ENCODE measurements at places on chromosomes 7 and 10. TPM values are rescaled to one million over a fixed set of nuclear protein-coding genes. Genes with fewer than 3 reads are reported as not detected.

GRCh38 chr10:23433701-23434100 lies 5.2 kb upstream of the OTUD1 start:
- no peak for DNase-seq

DNA sequence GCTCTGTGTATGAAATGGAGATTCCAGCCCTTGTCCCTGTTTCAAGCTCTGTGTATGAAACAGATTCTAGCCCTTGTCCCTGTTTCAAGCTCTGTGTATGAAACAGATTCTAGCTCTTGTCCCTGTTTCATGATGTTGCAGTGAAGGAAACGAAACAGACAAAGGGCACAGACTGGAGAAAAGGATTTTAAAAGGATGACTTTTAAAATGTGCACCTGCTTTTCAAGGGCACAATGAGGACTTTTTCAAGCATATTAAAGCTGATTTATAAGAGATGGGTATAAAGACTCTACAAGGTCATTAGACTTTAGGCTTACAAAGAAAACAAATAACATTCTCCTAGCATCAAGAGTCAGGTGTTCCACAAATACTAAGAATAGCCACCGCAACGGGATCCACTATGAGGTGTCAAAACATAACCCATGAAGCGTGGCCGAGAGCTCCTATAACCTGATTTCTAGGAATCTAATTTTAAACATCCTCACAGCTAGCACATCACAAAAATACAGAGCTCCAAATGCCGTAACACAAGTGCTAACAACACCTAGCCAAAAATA lies 29.0 kb downstream of the DIP2C start:
- no peak for DNase-seq

- no peak for DNase-seq
Observed at GRCh38 chr7:17136126-17136525, 162.3 kb upstream of the AHR start.

DNA sequence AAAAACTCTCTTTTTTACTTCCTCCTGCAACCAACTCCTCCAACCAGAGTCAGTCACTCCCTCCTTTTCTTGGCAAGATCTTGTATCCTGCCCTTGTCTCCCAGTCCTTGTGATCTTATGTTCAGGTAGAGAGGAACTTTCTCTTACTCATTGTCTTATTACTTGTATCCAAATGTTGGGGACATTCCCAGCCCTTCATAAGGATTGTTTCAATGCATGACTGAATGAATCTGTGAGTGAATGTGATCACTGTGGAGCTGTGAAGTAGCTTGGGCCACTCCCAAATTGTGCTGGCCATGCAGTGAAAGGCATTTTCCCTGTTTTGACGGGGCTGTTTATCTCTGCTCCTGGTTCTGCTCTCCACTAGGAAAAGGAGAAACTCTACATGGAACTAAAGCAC lies 93.7 kb downstream of the CFAP58 start:
- DNase-seq, result no peak

DNA sequence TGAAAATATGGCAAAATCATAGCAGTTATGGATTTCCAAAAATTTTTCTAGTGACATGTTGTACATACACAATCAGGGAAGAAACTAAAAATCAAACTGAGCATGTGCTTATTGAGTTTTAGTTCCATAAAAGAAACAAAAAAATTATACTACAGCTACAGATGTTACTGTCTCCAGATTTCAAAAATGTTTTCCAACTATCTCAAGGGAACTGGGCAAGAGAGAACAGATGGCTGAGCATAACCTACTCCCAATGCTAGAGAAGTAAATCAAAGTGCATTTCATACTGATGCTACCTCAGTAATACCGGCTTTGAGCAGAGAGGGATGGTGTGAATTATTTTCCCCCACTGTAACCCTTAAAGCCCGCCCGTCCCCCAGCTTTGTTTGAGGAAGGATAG lies 40.7 kb upstream of the KMT2C start:
- no peak for DNase-seq

- DNase-seq, result peak; percentile 60
Observed at GRCh38 chr7:54932818-54933543, 85.8 kb upstream of the EGFR start.

DNA sequence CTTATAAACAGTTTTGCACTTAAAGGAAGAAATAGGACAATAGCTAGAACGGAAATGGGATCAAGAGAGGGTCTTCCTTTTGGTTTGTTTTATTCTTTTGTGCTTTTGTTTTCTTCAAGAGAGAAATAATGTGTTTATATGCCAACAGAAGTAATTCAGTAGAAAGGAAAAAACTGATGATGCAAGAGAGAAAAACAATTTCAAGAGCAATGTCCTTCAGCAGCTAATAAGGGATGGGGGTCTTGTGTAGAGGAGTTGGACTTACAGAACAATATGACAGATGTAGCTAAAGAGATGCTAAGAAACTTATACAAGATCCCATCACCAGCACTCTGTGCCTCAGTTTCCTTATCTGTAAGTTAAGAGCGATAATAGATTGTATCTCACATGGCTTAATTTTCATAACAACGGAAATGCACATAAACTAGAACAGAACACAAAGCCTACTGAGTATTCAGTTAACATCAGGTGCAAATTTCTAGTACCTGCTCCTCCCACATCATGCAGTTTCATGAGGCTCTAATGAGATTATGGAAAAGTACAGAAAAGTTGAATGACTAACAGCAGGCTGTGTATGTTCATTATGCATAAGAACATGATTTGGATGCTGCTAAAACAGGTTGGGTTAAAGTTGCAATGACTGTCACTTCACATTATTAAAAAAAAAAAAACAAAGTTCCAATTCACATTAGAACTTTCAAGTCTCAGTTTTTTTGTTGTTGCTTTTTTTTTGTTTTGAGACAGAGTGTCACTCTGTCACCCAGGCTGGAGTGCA lies 17.2 kb downstream of the HERPUD2 start:
- no peak for DNase-seq

DNA sequence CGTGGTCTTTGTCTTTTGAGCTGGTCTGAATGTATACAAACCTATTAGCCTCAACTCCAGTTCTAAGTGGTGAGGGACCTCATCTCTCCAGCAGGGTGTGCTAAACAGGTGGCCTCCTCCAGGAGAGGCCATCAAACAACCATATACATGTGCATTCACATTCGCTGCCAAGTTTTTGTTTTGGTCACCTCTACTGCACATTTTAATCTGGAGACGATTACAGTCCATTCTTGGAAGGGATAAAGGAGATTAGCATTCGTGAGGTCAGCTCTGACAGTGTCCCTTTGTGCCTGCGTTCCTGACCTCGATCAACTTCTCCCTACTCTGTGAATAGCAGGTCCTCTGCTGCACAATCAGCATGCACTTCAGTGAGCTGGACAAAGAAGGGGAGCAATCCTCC lies 60.8 kb downstream of the RHOBTB1 start:
- no peak for DNase-seq

- no peak for DNase-seq
Observed at GRCh38 chr10:33760056-33760943, 425.8 kb upstream of the NRP1 start.

DNA sequence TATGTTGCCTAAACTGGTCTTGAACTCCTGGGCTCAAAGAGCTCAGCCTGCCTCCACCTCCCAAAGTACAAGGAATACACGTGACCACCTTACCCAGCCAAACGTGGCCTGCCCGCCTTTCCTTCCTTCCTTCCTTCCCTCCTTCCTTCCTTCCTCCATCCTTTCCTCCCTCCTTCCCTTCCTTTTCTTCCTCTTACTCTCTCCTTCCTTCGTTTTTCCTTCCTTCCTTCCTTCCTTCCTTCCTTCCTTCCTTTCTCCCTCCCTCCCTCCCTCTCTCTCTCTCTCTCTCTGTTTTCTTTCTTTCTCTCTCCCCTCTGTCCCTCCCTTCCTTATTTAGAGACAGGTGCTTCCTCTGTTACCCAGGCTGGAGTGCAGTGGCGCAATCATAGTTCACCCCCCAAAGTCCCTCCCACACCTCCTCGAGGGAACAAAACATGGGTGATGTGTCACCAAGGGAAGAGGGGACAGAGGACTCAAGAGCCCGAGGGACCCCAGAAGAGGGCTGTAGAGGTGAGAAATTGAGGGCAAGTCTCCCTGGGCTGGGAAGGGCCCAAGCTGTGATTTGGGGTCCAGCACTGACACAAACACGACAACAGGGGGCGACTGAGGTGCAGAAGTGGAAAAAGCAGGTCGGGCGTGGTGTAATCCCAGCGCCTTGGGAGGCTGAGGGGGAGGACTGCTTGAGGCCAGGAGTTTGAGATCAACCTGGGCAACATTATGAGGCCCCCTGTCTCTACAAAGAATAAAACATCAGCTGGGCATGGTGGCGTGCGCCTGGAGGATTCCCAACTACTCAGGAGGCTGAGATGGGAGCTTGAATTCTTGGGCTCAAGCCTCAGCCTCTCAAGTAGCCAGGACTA lies 28.1 kb downstream of the EPHB4 start:
- DNase-seq, result no peak

DNA sequence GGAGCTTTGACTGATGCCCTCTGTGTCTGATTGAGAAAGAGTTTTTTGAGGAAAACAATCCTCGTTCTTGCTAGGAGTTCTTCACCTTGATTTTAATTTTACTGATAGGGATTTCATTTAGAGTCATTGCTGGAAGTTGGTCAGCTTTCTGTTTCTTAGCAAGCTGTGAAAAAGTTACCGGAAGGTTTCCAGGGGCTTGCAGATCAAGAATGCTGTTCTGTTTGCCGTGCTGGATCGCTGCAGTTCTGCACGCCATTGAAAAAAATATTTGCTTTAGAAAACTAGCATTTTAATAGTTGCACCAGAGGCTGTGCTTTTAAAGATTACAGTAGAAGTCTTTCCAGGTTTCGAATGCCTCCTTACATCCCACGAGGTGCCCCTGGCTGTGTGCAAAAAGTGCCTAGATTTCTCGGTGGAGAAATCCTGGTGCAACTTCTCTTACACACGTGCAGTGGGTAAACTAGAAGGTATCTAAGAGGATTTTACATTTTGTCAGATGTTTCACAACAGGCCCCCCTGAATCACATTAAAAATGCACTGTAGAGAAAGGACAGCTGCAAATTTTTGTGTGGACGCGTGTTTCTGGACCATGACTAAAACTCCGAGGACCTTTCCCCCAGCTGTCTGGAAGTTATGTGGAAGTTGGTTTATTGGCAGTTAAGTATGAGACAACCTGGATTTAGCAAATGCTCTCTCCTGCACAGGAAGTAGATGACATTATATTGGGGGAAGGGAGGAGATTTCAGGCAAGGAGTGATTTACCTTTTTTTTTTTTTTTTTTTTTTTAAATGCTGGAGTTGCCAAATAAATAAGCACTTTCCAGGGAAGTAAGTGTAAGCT lies 5.8 kb downstream of the TCF7L2 start:
- peak; percentile 41 for DNase-seq

- no peak for DNase-seq
Observed at GRCh38 chr10:19325581-19325980, 277.0 kb downstream of the MALRD1 start.

DNA sequence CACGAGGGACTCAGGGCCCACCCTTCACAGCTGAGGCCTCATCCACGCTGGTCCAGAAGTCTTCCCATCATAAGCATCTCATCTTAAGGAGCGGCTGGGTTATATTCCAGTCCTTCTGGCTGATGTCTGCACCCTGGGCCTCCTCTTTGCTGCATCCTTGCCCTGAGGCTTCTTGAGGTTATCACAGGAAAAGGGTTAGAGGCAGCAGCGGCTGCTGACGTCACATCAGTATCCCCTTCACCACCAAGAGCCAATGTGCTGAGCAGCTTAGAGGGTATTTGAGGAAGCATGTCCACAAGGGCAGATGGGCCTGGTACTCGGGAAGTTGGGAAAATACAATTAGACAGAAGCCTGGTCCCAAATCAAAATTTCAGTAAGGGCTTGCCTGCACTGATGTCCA lies 125.1 kb downstream of the PLXNA4 start:
- no peak for DNase-seq

GRCh38 chr7:87420173-87420572 lies 55.3 kb downstream of the ABCB4 start:
- DNase-seq, result no peak

- DNase-seq, result no peak
Observed at GRCh38 chr10:120827251-120827875, 23.8 kb upstream of the WDR11 start.

DNA sequence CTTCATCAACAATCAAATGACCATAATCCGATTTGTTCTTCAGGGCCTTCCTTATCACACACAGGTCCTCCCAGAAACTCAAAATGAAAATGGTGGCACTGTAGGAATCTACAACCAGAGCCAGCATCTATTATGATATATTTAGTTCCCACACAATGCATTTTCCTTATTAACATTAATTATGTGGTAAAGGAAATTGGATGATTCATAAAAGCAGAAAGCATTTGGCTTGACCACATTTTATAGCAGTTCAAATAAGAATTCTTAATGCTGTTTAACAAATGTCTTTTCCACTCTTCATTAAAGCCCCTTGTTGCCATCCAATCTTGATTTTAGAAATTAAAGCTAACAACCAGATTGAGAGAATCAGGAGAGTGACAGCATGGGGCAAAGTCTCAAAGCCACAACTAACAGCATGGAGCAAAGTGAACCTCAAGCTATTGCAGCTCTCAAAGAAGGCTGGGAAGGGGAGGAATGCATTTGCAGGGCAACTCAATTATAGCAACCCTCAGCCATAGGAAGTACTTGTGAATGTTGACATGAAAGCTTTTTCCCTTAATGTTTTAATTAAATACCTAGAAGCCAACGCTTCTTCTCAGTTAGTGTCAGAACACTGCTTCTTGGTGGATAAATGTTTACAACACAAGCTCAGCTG lies 549.1 kb downstream of the NXPH1 start:
- no peak for DNase-seq

GRCh38 chr7:158488181-158488971 lies 99.2 kb downstream of the PTPRN2 start:
- no peak for DNase-seq

- no peak for DNase-seq
Observed at GRCh38 chr10:89470628-89471027, 56.3 kb downstream of the IFIT5 start.

DNA sequence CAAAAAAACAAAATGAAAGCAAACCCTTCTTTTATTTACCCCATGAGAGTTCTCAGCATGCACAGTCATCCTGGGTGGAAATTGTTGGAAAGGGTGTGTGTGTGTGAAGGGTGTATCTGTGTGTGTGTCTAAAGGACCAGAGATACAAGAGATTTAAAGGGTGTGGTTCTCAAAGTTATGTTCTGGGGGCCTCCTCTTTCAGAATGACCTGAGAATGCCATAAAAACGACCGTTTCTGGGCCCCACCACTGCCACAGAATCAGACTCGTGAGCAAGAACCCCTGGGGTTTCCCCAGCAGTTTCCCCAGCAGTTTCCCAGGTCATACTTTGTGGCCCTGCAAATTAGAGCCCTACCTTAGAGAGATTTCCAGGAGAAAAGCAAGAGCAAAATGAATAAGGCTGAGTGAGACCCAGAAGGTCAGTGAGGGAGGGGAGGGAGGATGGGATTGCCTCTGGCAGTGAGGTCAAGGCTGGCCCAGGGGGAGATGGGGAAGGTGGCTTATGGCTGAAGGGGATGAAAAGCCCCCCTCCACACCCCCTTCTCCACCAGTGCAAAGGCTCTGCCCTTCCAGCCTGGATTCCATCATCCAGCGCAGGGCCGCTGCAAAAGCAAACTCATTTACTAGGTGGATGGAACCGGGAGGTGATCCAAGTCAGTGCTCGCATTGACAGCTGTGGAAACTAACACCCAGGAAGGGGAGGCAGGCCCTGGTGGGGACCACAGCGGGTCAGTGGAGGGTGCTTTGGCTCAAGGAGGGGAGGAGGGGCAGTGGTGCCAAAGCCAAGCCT lies 10.2 kb downstream of the PYROXD2 start:
- no peak for DNase-seq

CYP2C8 gene
- polyA plus RNA-seq, result 5.0 TPM

NFE2L3 gene
- polyA plus RNA-seq, result 18.6 TPM

BBIP1 gene
- polyA plus RNA-seq, result 62.5 TPM

DUS4L gene
- polyA plus RNA-seq, result 17.6 TPM
